Central memory CD4-positive, alpha-beta T cell (primary cell): ENCODE measurements at places on chromosomes 5 and 9.

DNA sequence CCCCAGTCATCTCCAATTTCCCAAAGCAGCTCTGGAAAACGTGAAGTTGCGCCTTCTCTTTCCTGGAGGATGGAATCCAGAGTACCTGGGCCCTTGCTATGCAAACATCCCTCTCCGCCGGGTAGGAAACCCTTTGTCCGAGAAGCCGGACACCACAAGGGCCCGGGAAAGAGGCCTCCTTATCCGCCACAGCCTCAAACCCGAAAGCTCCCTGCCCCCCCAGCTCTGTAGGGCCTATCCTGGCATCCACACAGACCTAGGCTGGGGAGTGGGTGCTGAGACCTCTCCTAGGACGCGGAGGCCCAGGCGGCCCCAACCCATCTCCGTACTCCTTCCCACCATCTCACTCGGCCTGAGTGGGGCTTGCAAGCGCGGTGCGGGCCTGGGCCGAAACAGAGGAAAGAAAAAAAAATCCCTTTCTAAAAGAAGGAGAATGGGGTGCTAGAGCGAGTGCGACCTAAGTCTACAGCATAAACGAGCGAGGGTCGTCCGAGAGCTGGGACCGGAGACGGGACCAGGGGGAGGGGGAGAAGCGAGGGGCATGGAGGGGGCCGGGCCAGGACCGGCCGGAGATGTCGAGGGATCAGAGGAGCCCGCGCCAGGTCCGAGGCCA is 624 bp downstream of the FBXW11 start:
- peak; percentile 10 for DNase-seq

DNA sequence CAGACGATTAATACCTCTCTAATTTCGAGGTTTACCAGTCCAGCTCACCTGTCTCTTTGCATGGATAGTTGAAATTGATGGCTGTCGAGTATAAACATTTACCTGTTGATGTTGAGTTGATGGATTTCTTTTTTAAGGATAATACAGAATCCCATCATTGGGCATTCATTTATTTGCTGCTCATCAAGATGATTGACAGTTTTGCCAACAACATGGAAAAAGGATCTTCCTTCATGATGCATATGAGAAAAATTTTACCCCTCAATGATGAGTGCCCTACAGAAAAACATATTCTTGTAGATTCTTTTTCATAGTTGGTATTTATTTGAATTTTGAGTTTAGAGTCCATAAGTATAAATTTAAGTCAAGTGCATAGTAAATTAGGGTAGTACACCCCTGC is 59.2 kb downstream of the ZCCHC7 start:
- no peak for DNase-seq

GRCh38 chr9:4812858-4813257 is 20.1 kb downstream of the RCL1 start:
- no peak for DNase-seq

DNA sequence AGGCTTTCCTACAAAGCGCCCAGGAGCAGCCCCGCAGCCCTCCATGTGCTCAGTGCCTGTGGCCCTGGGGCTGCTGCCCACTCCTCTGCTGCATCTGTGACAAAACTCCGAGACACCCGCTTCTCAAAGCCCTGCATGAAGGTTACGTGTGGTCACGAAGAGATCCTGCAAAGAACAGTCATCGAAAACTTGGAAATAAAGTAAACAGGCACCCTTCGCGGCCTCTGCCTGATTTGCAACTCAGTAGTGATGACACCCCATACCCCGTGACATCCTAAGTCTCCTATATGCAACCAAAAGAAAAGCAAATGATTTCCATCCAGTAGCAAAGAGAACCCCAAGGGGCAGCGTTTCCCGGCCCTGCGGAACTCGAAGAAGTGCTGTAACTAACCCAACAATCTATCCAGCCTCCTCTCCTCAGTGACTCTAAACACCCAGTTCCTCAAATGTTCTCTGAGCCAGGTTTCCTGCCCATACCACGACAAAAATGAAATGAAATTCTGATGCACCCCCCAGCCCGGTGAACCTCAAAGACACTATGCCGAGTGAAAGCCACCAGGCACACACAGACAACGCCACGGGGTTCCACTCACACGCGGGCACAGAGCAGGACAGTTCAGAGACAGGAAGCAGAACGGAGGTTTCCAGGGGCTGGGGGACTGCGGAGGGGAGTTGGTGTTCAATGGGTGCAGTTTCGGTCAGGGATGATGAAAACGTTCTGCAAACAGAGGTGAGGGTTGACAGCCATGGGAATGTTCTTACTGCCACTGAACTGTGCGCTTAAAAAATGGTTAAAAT is 19.0 kb downstream of the NACC2 start:
- no peak for DNase-seq

- DNase-seq = no peak
These were observed 237.3 kb downstream of the PBX3 start for GRCh38 chr9:125984461-125984860.

DNA sequence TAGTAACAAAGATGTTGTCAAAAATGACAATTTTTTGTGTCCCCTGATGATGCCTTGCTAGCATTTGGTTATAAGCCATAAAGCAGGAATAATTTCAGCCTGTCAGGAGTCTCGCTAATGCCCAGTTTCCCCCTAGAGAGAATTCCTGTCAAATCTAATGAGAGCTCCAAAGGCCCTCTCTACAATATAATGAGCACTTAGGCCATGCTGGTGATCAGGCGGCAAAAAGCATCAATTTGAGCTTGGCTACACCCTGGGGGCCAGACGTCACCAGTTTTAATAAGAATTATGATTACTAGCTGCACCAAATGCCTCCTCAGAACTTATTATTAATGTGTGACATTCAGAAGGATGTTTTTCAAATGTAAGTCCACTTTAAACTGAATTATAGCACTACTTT is 6.1 kb downstream of the TLE1 start:
- no peak for DNase-seq

- DNase-seq = no peak
These were observed 20.3 kb upstream of the RIC1 start for GRCh38 chr9:5608298-5609225.

DNA sequence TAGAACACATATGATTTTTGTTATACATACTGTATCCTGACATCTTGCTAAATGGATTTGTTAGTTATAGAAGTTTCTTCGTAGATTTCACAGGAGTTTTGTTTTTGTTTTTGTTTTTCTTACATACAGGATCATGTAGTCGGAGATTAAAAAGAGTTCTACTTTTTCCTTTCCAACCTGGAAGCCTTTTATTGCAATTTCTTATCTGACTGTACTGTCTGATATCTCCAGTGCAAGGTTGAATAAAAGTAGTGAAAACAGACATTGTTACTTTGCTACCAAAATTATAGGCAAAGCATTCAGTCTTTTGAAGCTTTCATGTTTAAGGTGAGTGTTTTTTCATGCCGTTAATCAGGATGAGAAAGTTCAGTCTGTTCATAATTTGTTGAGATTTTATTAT is 117.4 kb upstream of the PRSS3 start:
- DNase-seq = no peak

GRCh38 chr5:136330353-136331038 is 34.8 kb downstream of the TRPC7 start:
- DNase-seq = no peak

GRCh38 chr9:37618817-37619216 is 26.4 kb upstream of the TOMM5 start:
- DNase-seq = no peak

- DNase-seq = no peak
These were observed 20.2 kb downstream of the FANCC start for GRCh38 chr9:95297316-95297715.

GRCh38 chr5:38872826-38873225 is 27.0 kb downstream of the OSMR start:
- no peak for DNase-seq

DNA sequence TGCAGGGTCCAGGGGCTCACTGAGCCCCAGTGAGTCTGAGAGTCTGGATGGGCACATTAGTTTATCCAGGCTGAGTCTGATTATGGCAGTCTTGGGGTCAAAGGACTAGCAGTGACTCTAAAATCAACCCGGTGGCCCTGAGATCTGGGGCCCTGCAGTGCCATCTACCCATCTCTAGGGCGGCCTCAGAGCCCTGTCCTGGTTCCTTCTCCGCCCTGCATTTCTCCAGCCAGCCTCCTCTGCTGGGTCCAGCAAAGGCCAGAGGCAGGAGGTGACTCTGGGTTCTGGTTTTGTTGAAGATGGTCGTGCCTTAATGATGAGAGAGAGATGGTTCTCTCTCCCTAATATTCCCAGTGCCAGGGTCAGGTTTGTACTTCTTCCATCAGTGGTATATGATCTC is 15.0 kb downstream of the DCANP1 start:
- no peak for DNase-seq

- no peak for DNase-seq
These were observed 2.5 kb downstream of the PHF19 start for GRCh38 chr9:120874226-120875194.

- DNase-seq = no peak
These were observed 73.9 kb downstream of the ACTBL2 start for GRCh38 chr5:57408714-57409113.

DNA sequence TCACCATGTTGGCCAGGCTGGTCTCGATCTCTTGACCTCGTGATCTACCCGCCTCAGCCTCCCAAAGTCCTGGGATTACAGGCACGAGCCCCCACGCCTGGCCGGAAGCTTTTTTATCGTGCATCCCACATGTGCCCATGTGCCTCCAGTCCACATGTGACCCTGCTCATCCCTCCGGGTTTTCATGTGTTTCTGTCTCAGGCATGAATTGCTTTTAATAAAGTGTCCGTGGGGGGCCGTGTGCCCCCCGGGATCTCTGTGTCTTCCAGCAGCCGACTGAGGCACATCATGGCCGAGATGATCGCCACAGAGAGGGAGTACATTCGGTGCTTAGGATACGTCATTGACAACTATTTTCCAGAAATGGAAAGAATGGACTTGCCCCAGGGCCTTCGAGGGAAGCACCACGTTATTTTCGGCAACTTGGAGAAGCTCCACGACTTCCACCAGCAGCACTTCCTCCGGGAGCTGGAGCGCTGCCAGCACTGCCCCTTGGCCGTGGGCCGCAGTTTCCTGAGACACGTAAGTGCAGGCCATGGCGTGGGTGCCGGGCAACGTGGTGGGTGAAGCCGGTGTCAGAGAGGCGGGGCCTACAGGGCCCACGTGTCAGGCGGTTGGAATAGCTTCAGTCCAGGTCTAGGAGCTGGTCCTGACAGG is 22.1 kb upstream of the LRRC14B start:
- no peak for DNase-seq

GRCh38 chr9:124427281-124427680 is 12.0 kb upstream of the PSMB7 start:
- DNase-seq = no peak

GRCh38 chr5:17734011-17734410 is 99.8 kb downstream of the TAF11L14 start:
- no peak for DNase-seq

DNA sequence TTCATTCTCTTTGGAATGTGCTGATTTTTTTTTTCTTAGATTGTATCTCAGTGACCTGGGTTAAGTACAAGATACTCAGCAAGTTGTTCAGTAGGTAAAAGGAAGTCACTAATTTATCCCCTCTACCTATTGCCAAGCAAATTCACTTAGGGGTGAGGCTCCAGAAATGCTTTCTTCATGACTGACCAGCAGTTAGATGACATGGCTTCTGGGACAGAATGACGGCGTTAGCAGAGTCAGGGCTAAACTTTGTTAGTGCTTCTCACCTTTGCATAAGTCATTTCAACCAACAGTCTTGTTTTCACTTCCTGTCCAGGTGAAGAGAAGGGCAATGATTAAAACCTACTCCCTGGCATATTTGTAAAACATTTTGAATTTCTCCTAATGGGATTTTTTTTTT is 20.2 kb upstream of the MTAP start:
- DNase-seq = no peak

DNA sequence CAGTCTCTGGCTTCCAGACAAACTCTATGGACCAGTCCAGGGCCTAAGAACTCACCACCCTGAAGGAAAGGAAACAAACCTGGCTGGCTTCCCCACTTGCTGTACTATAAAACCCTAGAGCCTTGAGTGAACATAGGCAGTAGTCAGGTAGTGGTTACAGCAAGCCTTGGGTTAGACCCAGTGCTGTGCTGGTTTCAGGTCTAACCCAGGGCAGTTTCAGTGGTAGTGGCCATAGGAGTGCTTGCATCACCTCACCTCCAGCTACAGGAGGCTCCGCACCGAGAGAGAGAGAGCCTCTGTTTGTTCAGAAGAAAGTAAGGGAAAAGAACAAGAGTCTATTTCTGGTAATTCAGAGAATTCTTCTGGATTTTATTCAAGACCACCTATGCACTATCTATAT is 714.1 kb upstream of the CDH10 start:
- DNase-seq = no peak

DNA sequence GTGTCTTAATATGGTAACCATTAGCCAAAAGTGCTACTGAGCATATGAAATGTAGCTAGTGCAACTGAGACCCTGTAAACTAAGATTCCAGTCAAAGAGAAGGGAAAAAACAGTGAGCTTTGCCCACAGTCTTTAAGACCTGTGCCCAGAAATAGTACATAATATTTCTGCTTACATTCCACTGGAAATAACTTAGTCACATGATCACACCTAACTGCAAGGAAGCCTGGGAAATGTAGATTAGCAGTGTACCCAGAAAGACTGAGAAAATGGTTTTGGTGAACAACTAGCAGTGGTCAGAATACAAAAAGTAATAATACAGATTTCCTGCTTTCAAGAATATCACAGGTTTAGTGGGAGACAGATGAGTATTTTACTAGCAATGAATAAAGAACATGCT is 2.5 kb upstream of the CPLANE1 start:
- no peak for DNase-seq

DNA sequence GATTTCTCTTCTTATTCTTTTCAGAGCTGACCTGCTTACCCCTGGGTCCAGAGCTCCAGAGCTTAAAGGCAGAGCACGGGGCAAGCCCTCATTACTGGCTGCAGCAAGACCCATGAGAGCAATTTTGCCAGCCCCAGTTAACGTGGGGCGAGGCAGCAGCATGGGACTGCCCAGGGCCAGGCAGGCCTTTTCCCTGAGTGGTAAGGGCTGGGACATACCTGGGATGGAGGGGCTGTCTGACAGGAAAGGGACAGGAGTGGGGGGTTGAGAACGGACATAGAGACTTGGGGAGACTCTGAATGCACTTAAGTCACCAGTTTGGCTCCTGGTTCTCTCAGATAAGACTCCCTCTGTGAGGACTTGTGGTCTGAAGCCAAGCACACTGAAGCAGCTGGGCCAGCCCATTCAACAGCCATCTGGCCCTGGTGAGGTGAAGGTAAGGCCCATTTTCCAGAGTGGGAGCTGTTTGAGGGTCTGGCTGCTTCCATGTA is 26.2 kb downstream of the HMGXB3 start:
- no peak for DNase-seq

DNA sequence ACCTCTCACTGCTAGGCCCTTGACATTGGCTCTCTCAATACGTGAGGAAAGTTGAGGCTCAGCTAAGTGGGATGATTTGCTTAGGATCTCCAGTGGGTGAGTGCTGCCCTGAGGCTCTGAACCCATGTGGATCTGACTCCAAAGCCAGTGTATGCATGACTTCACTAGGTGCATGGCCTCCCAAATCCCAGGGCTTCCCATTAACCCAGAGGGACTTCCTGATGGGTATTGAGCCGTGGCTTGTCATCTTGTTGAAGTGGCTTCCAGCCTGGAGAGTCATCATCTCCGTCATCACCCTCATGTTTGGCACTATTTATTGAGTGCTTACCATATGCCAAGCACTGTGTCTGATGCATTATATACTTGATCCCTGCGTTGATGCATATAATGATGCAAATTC is 37.3 kb upstream of the TEX48 start:
- DNase-seq = no peak

- no peak for DNase-seq
These were observed 129.3 kb upstream of the LPCAT1 start for GRCh38 chr5:1652873-1653697.
